Fibroblast of the aortic adventitia (primary cell): ENCODE measurements at places on chromosomes 12 and 14. TPM values are rescaled to one million over a fixed set of nuclear protein-coding genes. Genes with fewer than 3 reads are reported as not detected.
A peak's percentile ranks its signal among the peaks of the same experiment; 100 is the strongest.

DNA sequence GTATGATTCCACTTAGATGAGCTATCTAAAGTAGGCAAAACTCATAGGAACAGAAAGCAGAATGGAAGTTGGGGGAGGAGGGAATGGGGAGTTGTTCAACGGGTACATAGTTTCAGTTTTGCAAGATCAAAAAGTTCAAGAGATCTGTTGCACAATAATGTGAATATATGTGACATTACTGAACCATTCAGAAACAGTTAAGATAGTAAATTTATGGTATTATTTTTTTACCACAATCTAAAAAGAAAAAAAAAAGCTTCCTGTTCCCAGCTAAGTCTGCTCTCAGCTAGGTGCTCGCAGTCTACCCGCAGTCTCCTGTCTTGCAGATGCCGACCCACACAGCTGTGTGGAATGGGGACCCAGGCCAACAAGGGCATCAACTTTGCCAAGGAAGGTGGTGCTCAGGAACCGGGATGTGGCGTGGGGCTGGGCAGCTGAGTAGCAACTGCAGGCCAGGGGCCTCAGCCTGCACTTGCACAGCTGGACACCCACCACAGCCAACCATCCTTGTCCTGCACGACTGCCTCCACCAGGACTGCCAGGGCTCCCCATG lies 15.3 kb upstream of the ANO6 start:
- DNase-seq = peak; percentile 62

DNA sequence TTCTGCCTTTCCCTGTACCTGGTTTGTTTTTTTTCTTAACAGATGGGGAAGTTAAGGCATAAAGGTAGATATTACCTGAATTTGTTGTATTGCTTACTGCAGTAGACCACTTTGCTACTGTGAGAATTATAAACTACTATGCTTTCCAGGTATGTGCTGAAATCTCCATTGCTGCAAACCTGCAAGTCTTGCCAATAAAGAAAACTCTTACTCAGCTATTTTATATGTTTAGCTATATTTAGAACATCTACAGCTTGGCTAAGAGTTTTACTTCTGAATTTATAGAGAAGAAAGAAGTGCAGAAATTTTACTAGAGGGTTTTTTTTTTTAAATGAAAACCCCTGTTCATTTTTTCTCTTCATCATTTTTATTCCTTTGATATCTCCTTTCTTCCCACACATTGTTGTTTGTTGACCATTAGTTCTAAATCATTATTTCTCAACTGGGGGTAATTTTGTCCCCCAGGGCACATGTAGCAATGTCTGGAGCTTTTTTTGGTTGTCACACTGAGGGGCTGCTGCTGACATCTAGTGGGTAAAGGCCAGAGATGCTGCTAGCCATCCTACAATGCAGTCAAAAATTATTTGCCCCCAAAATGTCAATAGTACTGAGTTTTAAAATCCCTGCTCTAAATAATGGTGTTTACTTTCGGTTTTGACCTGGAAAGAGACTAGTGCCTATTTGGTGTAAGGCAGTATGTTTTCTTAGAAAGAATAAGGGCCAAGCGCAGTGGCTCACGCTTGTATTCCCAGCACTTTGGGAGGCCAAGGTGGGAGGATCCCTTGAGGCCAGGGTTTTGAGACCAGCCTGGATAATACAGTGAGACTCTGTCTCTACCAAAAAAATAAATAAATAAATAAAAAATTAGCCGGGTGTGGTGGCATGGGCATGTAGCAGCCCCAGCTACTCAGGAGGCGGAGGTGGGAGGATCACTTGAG lies 48.6 kb downstream of the PCNX1 start:
- DNase-seq = peak; percentile 55

The SPTB gene
- under 0.01 TPM in 1 of 2 replicates, not detected in the other for total RNA-seq

- no peak for DNase-seq
These were observed 28.9 kb downstream of the SLC15A4 start for GRCh38 chr12:128794661-128795529.

The PPFIBP1 gene
- total RNA-seq = 131 and 211 TPM in 2 replicates

- no peak for DNase-seq
These were observed 149.5 kb downstream of the IPO8 start for GRCh38 chr12:30546121-30546520.

DNA sequence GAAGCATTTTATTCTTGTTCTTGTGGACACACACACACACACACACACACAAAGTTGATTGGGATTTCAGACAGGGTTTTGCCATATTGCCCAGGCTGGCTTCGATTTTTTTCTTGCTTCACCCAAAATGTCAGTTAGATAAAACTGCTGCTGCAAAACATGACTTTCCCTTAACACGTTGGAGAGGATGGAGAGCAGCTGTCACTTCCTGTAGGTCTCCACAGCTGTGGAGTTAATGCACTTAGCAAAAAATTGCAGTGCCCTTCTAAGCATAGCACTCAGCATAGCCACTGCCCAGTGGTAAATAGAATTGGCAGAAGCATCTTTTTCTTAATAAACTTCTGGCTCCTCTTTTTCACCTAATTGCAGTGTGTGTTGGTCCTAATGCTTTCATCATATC lies 54.5 kb downstream of the PDZRN4 start:
- DNase-seq = no peak

The OR6C2 gene
- not detected in 2 replicates for total RNA-seq

GRCh38 chr14:95320078-95320895 lies 579 bp upstream of the CLMN start:
- no peak for DNase-seq

DNA sequence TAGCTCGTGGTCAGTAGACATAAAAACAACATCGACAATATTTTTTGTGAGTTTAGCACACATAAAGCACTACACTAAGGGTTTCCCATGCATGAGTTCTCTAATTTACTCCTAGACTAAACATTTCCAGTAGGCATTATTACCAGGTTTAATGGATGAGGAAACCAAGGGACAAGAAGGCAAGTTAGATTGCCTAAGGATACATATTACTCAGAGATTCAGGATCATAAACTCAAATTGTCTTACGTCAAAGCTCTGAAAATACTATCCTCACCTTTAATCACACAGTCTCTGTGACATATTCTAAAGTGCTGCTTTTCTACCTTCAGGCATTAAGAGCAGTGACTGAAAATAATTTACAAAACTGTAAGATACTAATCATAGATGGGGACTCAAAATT lies 655.3 kb downstream of the SLC16A7 start:
- no peak for DNase-seq

DNA sequence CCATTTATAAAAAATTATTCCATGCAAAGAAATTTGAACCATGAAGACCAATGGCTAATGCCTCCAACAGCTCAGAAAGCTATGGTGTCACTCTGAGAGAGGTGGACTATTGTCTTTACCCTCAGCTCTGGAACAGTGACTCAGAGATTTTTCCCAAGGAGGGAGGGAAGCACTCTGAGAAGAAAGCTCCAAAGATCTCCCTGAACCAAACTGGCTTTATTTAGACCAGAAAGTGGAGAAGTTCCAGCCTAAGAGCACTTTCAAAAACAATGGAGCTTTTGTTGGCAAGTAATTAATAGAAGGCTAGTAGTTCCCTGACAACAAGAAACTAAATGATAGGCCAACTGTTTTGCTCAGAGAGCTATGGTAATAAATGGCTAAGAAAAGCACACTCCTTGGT lies 599.9 kb upstream of the MDGA2 start:
- no peak for DNase-seq

DNA sequence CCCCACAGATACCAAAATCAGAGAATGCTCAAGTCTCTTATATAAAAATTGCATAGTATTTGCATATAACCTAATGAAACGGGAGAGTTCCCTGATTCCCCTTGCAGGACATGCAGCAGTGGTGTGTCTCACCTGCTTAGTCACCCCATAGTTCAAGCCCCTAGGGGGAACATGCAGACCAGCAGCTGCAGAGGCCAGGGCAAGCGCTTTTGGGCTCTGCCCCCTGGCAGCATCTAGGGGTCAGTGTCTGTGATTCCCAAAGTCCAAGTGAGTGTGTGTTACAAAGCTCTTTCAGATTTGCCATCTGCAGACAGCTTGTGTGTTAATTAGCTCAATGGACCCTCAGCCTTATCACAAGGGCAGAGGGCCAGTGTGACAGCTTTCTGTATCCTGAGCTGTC lies 110.1 kb downstream of the DNAI7 start:
- DNase-seq = no peak

DNA sequence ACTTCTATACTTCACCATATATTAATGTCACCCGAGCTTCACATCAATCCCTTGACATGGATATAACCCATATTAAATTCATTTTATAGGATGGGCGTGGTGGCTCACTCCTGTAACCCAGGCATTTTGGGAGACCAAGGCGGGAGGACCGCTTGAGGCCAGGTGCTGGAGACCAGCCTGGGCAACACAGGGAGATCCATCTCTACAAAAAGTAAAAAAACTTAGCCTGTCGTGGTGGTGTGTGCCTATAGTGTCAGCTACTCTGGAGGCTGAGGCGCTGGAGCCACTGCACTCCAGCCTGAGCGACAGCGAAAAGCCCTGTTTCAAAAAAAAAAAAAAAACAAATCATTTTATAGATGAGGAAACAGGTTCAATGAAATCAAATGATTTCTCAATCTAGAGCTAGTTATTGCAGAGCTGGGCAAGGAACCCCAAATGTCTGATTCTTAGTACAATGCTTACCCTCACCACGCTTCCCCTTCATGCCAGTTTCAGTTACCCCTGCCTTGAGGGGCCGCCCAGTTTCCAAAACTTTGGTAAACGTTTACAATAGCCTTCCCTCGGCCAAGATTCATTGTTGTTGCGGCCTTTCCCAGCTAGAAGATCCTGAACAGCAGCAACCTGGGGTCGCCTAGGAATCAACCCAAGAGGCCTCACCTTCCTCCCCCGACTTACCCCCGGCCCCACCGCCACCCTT lies 751 bp downstream of the PSMB5 start:
- DNase-seq = peak; percentile 11

DNA sequence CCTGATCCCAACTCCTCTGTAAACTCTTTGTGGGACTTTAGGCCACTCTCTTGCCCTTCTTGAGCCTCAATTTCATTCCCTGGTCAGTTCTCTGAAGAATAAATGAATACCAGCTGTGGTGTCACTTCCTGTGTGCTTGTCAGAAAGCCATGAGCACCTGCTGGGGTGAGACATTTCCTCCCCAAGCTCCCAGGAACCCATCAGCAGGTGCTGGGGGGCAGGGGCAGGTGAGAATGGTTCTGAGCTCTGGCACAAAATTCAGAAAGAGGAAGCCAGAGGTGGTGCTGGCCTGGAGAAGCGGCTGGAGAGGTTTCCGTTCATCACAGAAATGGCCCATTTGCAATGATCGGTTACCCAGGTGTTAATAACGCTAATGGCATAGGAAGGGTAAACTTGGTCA lies 14.9 kb downstream of the LHX5 start:
- no peak for DNase-seq

The TBX5 gene
- total RNA-seq = 1.3 TPM in 1 of 2 replicates, not detected in the other

GRCh38 chr12:52242442-52243258 lies 9.6 kb downstream of the KRT7 start:
- DNase-seq = no peak

GRCh38 chr14:101380940-101381339 lies 180.4 kb upstream of the DIO3 start:
- no peak for DNase-seq

The GCN1 gene
- total RNA-seq = 126 and 156 TPM in 2 replicates

The NTF3 gene
- total RNA-seq = 1.3 TPM in 1 of 2 replicates, not detected in the other

GRCh38 chr12:94078736-94079509 lies 69.5 kb upstream of the PLXNC1 start:
- DNase-seq = no peak

The MYH7 gene
- not detected in 2 replicates for total RNA-seq

DNA sequence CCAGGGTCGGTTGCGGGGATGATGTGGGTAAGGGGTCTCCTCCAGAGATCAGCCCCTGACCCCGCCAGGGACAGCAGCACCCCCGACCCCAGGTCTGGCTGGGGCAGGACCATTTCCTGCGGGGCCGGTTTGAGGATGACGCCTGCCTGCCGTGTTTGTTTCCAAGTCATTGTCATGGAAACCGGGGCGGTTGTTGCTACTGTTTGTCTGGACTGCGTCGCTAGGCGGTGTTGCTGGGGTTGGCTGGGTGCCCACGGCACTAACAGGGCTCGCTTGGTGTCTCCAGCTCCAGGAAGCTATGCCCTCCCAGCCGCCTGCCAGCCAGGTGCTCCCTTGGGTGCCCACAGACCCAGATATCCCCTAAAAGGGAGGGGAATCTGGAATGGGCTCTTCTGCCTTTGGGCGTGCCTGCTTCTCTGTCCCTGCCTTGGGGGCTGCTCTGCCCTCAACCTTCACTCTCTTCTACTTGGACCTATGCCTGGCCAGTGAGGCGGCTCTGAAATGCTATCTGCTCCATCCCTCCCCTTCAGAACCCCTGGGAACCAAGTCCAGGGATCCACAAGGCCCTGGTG lies 4.7 kb upstream of the CRIP1 start:
- DNase-seq = peak; percentile 95

GRCh38 chr12:30813525-30814294 lies 59.0 kb upstream of the CAPRIN2 start:
- peak; percentile 35 for DNase-seq

DNA sequence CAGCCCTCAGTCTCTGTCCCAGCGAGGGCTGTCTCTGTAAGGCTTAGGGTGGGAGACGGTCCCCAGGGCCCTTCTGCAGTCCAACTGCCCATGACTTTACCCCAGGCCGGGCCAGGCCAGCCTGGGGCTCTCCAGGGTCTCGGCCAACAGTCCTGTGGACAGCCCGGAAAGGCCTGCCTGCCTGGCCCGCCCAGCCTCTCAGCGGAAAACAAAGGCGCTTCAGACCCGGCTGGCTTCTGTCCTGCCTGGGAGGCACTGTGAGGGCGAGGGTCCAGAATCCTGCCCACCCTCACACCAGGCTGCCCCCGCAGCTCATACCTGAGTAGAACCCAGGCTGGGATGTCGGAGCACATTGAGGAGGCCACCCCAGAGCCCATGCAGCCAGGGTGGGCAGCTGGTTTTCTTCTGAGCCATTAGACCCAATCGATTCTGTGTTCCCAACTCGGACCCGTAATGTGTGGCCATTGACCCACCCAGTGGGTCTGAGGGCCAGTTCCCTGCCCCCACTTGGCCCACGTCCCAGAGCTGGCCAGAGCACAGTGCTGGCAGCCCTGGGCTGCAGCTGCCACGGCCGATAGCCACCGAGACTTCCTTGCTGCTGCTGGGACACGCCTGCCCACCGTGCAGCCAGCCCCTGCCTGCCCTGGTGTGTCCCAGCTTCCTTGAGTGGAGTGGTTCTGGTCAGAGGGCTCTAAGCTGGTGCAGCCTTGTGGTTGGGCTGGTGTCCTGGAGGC lies 1.6 kb downstream of the CRIP2 start:
- peak; percentile 42 for DNase-seq

The PDZRN4 gene
- not detected in 2 replicates for total RNA-seq

- no peak for DNase-seq
These were observed 940.2 kb upstream of the MDGA2 start for GRCh38 chr14:48615618-48616017.

DNA sequence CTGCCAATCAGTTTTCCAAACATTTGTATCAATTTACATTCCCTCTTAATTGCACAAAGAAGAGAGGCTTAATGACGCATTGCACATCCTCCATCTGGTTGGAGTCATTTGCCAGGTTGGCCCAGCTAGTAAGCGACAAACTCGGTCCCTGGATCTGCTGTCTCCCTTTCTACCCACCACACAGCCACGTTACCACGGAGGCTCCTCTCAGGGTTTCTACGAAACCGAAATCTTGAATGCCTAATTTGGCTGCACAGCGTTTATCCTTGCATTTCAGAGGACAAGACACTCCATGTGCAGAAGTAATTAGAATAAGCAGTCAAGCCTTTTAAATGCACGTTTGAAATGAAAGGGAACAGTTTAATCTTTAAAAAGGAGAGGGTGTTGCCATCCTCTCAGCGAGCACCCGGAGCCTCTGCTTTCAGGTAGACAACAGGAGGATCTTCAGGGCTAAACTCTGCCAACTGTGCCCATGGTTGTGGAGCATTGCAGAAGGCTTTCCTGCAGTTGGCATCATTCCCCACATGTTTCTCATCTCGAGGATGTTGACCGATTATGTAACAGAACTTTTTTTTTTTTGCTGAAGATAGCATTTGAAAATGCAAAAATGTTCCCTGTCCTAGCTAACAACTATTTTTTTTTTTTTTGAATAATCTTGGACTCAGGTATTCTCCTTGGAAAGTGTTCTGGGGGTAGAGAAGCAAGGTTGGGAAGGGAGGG lies 37.8 kb downstream of the SLC24A4 start:
- DNase-seq = no peak
